RPMI8226 (cell line): ENCODE measurements at places on chromosomes 16 and 17.
A peak's percentile ranks its signal among the peaks of the same experiment; 100 is the strongest.

DNA sequence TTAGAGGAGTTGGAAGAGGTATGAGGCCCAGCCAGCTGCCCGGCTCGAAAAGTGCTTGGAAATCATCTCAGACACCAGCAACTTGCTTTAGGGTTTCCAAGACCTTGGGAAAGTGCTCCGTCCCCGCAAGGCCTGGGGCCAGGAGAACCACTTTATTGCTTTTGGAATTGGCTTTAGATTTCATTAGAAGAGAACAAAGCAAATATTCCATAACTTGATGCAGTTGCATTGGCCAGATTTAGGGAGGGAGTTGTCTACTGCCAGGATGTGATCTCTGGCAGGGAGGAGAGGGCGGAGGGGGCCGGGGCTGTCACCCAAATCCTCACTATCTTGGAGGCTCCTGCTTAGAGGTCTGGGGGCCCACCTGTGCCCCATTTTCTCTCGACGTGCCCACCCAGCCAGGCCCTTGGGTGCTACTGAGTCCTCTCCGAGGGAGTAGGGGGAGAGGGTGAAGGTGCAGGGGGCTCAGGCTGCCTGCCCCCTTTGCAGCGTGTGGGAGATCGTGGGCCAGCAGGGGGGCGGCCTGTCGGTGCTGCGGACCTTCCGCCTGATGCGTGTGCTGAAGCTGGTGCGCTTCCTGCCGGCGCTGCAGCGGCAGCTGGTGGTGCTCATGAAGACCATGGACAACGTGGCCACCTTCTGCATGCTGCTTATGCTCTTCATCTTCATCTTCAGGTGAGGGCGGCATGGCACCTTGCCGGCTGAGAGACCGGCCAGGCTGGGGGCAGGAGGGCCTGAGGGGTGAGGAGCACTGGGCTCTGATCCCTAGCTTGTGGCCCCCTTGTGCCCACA, 30.6 kb downstream of the CACNA1G start:
- no peak for DNase-seq

GRCh38 chr16:68086336-68086841, 1.2 kb downstream of the NFATC3 start:
- DNase-seq: no peak

- no peak for DNase-seq
These were observed 2.4 kb downstream of the CCL2 start for GRCh38 chr17:34257299-34257985.

DNA sequence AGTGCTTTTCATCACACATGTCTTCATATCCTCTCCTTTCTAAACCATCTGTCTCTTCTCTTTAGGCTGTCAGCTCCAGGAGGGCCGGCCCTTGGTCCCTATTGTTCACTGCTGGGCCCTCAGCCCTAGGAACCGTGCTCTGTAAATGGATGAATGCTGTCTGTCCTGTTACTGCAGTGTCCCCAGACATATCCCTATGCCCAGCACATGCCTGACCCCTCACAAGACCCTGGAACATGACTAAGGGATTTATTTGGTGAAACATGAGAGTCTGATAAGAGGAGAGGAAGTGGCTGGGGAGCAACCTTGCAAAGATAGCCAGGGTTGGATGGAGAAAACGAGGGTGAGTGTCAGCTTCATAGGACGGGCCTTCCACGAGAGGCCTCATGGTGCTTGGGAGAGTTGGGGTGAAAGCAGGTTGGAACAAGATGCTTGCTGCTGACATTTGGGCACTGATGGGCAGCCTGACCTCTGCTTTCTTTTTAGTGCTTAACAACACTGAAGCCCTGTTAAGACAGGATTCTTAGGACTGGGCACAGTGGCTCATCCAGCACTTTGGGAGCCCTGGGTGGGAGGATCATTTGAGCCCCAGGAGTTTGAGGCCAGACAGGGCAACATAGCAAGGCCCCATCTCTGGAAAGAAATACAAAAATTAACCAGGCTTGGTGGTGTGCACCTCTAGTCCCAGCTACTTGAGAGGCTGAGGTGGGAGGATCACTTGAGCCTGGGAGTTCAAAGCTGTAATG, 39.0 kb downstream of the ABCC1 start:
- DNase-seq: no peak

DNA sequence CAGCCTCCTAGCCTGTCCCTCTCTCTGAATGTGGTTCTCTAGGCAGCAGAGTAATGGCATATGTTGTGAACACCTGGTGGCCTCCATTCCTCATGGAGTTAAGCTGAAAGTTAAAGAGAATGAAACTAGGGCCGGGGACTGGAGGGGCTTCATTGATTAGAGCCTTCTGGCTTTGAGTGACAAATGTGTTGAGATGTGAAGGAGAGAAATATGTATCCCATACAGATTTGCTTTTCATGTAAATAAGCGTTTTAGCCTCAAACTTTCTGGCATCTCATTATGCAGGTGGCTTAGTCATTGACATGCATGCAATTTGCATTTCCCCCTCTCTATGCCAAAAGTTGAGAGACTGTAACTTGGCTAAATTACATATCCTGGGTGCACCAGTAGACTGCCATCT, 537.7 kb upstream of the EEF2KMT start:
- no peak for DNase-seq

- no peak for DNase-seq
These were observed 32.2 kb upstream of the RGS9 start for GRCh38 chr17:65104973-65105372.

DNA sequence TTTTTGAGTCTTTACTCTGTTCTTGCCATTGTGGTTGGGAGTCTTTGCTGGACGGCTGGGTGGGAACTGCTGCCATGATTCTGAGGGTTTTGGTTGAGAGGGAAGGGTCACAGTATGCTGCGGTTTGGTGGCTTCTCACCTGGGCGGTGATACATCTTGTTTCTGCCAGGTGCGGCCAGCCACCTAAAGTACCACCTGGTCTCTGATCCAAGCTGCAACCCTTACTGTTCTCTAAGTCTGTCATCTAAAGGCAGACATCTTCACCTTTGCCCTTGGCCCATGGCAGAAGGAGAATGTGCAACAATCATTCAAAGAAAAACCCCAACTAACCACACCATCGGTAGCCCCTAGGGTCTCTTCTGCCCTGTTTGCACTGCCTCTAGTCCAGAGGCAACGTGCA, 19.6 kb upstream of the MPO start:
- peak; percentile 47 for DNase-seq

- no peak for DNase-seq
These were observed 118.8 kb downstream of the ITFG1 start for GRCh38 chr16:47342055-47342454.

DNA sequence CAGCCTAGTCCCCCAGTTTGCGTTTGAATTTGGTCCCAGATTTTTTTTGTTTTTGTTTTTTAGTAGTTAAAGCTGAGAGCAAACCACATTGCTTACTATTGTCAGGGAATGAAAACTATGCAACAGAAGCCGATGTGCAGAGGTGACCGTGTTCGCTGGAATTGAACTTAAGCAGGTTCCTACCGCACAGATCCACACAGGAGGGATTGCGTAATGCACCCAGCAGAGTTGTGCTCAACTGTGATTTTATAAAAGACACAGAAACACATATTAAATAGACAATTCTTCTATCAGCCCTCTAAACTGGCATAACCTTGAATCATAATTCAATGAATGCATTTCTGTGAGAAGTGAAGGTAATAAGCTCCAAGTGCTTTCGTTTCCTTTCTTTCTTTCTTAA, 443.0 kb downstream of the WWOX start:
- no peak for DNase-seq
